CD4-positive, CD25-positive, alpha-beta regulatory T cell (primary cell): ENCODE measurements at places on chromosomes 4 and X.

- no peak for DNase-seq
These were observed 912.5 kb downstream of the C4orf33 start for GRCh38 chr4:130008461-130008860.

- no peak for DNase-seq
These were observed 403.2 kb upstream of the RASGEF1B start for GRCh38 chr4:81874661-81875515.

DNA sequence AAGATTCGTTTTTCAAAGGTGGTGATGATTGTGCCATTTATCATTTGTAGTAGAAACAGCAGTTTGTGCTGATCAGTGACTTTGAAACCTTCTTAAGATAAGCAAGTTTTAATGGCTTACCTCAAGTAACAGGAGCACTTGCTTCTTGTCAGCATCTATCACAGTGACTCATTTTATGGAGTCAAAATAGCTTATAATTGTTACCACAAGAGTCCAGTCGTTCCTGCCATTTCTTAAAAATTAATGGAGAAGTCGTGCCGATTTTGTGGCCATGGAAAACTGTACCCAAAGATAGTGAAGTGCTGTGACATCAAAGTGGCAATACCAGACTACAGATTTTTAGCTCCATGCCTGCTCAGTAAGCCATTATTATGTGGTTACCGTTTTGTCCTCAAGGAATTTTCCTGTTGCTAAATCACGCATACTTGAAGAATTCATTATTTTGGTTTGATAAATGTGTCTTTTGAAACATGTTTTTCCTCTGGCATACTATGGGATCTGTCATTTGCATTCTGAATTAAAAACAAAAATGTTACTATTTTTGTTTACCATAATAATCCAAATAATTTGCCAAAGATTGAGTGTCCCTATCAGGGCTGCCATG, 129.9 kb downstream of the CBR4 start:
- DNase-seq: no peak

DNA sequence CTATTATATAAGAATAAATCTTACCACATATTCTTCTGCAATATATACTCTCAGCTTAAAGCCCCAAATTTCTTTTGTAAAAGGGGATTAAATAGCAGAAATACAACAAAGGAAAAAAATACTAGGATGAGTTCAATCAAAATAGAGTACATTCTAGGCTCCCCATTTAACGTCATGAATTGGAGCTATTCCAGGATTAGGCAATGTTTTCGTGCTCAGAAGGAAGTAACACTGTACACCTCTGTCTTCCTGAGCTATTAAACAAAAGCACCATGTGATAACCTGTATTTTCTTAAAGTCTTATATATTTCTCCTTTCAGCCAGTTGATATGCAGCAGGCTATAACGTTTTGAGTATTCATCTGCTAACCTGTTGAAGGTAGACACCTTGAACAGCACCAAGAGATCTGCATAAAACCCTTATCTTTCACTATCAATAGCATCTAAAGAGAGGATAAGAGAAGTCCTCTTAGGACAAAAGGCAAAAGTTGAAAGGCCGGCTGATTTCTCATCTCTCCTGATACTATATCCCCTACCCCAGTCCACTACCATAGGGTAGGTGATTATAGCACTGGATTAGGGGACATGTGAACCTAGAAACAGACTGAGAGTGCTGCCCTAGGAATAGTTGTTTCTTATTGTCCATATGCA, 31.5 kb downstream of the TEC start:
- no peak for DNase-seq

GRCh38 chr4:184899261-184900134, 73.7 kb upstream of the ACSL1 start:
- DNase-seq: no peak

DNA sequence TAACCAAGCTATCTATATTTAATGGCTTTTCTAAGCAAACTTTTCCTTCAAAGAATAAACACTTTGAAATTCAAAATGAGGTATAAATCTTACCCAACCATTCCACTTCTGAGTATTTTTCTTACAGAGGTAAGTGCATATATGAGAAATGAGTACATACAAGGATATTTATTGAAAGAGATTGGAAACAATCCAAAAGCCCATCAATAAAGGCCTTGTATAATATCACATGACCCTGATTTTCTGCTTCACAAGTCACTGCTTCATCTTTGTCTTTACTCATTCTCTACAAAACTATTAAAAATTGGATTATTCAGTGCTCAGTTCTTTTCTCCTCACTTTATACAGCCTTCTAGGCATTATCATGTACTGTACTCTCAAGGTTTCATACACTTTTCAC, 91.3 kb downstream of the SRPX start:
- no peak for DNase-seq

DNA sequence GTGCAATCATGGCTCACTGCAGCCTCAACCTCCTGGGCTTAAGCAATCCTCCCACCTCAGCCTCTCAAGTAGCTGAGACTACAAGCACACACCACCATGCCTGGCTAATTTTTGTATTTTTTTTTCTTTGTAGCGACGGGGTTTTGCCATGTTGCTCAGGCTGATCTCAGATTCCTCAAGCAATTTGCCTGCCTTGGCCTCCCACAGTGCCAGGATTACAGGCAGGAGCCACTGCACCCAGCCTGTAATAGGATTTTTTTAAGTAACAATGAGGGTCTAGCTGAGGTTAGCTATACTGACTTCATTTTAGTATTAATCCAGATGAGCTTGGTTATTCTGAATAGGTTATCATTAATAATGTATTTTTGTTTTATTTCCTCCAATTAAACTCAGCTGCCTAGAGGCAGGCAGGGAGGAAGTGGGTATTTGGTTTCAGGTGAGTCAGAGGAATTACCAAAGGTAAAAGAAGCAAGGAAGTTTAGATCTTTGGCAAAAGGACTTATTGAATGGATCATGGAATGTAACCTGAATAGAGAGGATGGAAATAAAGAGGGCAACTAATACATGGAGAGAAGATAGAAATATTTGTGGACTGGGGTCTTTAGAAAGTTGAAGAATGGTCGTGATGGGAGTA, 1023.3 kb upstream of the TENM3 start:
- DNase-seq: no peak

- DNase-seq: no peak
These were observed 158.3 kb downstream of the SLC4A4 start for GRCh38 chr4:71497078-71497477.
